ENCODE measurements at places on chromosomes 16 and 17.

DNA sequence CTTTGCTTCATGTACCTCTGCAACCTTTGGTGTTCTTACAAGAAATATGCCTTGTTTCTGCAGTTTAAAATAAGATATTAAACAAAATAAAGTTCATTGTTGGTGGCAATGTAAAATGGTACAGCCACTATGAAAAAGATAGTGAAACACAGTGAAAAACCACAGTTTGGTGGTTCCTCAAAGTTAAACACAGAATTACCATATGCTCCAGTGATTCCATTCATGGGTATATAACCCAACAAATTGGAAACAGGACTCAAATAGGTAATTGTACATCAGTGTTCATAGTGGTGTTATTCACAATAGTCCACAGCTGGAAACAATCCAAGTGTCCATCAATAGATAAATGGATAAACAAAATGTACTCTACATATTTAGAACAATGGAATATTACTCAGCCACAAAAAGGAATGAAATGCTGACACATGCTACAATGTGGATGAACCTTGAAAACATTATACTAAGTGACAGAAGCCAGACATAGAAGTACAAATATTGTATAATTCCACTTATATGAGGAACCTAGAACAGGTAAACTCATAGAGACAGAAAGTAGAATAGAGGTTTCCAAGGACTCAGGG is 49.2 kb downstream of the CUEDC1 start:
- no peak for DNase-seq

DNA sequence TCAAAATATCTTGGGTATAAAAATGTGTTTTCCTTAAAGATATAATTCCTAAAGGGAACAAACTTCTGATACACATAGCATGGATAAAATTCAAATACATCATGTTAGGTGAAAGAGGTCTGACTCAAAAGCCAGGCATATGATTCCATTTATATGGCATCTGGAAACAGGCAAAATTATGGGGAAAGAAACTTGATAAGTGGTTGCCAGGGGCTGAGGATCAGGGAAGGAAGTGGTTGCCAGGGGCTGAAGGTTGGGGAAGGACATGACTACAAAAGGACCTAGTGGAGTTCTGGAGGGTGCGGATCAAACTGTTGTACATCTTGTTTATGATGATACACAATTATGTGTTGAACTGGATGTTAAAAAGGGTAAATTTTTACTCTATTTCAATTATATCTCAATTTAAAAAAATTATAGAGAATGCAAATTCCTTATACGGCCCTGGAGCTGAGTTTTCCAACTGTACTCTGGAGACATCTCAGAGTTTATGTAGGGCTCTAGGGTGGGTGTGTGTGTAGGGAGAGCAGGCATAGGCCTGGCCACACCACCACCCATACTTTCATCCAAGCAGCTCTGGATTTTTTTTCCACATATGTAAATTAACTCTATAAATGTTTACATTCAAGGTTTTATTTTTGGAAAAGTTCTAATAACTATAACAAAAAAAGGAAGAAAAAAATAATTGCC is 55.0 kb downstream of the AMFR start:
- no peak for DNase-seq

DNA sequence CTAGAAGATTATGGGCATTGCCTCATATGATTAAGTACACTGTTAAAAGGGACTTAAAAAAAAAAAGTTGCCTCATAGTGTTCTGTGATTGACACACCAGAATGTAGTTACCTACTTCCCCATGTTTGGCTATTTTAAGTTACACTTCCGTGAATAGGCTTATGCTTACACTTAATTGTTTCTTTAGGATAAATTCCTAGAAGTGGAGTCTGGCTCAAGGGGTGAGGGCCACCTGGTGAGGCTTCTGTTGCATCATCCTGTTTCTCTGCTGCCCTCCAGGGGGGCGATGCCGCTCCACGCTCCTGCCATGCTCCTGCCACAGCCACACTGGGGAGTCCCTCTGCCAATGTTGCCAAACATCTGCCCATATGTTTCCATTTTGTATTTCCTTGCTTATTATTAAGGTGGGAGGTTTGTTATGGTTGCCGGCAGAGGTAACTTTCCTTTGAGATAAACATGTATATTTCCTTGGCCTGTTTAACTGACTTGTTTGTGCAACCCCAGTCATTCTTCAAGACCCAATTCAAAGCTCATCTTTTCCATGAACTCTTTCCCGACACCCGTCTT is 73.1 kb downstream of the KSR1 start:
- no peak for DNase-seq

GRCh38 chr16:78146807-78147206 is 47.4 kb downstream of the WWOX start:
- no peak for DNase-seq

GRCh38 chr16:76879420-76879819 is 311.6 kb upstream of the MON1B start:
- no peak for DNase-seq

DNA sequence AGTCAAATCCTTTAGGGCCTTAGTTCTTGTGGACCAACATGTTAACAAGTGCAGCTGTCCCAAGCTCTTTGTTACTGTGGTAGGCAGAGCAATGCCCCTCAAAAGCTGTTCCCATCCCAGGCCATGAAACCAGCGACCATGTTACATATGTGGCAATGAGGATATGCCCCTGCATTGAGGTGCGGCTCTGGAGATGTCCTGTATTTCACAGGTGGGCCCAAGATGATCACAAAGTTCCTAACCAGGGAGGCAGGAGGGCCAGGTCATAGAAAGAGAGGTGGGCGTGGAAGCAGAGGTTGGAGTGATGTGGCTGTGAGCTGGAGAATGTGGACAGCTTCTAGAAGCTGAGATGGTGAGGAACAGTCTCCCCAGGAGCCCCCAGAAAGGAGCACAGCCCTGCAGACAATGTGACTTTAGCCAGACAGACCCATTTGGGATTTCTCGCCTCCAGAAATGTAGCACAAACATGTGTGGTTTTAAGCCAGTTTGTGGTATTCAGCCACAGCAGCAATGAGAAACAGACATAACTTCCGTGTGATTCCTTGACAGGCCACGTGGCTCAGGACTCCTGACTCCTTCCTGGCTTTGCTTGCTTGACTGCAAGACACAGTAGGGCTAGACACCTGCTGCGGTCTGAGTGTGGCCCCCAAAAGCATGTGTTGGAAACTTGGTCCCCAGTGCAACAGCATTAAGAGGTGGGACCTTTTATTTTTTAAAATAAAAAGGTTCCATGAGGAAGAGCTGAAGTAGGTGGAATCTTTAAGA is 778.3 kb downstream of the KCNJ18 start:
- DNase-seq: no peak

DNA sequence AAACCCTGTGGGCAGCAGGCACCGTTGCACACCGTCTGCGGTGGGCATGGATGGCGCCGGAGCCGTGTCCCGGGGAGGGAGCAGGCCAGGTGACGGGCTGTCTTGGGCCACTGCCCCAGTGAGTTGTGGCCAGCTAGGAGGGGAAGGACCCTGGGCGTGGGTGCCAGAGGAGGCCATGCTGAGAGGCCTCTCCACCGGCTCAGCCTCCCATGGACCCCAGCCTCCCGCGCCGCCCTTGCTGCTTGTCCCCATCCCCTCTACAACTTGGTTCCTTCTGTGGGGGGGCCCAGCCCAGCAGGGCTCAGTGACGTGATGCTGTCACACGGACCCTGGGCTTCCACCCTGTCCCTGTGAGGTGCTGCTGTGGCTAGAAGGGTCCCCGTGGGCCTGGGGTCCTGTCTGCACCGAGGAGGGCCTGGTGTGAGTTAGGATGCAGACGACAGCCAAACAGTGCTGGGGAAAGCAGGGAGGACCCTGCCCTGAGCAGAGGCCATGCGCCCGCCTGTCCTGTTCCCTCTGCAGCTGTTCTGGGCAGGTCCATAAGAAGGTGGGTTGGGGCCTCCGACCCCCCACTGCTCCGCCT is 11.3 kb downstream of the UBE2I start:
- no peak for DNase-seq
